Left kidney (tissue), 8 donors: ENCODE measurements at places on chromosomes 7 and 10. TPM values are rescaled to one million over a fixed set of nuclear protein-coding genes. Genes with fewer than 3 reads are reported as not detected.

DNA sequence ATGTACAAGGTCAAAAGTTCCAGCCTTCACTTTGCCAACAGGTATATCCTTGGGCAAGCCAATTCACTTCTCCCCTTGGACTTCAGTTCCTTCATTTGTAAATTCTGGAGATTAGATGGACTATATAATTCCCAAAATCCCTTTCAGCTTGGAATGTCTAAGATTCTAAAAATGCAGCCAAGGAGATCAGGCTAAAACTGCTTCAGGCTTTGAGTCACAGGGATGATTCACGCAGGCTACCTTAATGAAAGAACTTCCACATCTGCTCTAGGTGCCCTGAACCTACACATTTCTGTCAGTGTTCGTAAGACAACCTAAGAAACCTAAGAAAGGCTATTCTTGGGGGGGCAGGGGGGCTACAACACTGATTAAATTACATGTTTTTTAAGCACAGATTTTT is 7.1 kb downstream of the CPVL start:
- DNase-seq = no peak

DNA sequence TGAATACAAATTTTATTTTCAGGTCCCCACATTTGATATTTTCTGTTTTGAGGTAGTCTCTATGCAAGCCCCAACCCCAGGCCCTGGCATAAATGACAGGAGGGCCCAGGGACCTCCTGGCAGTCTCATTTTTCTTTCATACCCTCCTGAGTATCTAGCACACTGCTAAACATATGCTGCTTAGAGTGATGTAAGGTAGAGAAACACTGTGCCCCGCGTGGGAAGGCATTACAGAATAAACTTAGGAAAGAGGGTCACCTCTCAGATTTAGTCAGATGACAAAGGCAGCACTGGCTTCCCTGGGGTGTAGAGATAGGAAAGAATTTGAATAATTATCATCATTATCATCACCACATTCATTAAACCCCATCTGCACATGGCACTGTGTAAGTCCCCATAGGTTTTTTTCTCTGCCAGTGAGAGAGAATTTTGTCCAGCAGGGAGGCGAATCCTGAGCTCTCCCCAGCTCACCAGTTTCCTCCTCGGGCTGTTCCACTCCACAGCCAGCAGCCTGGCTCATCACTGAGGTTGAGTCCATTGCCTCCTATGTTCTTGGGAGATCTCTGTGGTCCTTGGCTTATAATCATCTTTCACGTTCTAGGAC is 507.3 kb upstream of the GALNT17 start:
- no peak for DNase-seq

Gene SEPTIN7
- polyA plus RNA-seq = 452 TPM

Gene NME8
- polyA plus RNA-seq = not detected

- DNase-seq = no peak
These were observed 45.9 kb upstream of the ARHGAP12 start for GRCh38 chr10:31974434-31975124.

Gene CADPS2
- 51.3 TPM for polyA plus RNA-seq

Gene TMEM130
- 2.8 TPM for polyA plus RNA-seq

GRCh38 chr7:101625031-101625791 is 3.9 kb downstream of the MYL10 start:
- no peak for DNase-seq

GRCh38 chr10:52883996-52884871 is 111.7 kb upstream of the MBL2 start:
- DNase-seq = peak; percentile 83

DNA sequence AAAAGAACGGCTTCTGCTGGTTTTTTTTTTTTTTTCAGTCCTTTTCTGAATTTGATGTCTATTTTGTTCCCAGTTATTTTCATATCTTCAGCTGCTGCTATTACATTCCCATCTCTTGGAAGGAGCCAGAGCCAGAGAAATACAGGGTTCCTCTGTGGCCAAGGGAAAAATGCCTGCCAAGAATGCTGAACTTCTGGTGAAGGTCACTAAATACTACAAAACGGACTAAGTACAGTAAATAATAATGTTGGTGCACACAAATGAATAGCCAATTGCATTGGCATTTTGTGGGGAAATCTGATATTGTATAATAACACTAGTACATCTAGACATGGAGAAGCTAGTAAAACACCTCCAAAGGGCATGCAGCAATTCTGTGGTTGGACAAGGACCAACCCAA is 56.3 kb upstream of the ZEB1 start:
- no peak for DNase-seq

GRCh38 chr10:27099916-27100812 is at the start of gene ANKRD26:
Gene ANKRD26 (minus strand): TSS chr10:27100494. CDS start chr10:27100326, 168 bp downstream.
- peak; percentile 96 for DNase-seq

DNA sequence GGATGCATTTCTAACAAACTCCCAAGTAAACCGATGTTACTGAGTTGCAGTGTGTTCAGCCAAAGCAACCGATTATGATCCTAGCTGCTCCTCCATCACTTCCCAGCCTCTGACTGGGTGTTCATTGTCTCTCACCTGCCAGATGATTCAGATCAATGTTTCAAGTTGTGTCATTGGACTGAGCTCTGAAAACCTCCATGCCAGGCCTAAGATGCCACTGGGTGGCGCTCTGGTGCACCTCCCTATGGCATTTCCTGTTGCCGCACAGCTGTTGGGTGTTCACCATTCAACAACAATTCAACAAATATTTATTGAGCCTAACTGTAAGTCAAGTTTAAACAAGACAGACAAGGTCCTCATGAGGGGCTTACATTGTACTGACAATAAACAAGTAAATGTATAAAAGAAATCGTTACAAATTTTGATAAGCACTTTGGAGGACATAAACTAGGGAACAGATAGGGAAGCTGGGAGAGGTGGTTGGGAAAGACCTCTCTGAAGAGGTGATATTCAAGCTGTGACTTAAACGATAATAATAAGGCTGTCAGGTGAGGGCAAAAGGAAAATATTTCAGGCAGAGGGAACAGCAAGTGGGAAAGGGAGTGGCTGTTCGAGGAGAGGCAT is 22.8 kb downstream of the RGR start:
- no peak for DNase-seq

DNA sequence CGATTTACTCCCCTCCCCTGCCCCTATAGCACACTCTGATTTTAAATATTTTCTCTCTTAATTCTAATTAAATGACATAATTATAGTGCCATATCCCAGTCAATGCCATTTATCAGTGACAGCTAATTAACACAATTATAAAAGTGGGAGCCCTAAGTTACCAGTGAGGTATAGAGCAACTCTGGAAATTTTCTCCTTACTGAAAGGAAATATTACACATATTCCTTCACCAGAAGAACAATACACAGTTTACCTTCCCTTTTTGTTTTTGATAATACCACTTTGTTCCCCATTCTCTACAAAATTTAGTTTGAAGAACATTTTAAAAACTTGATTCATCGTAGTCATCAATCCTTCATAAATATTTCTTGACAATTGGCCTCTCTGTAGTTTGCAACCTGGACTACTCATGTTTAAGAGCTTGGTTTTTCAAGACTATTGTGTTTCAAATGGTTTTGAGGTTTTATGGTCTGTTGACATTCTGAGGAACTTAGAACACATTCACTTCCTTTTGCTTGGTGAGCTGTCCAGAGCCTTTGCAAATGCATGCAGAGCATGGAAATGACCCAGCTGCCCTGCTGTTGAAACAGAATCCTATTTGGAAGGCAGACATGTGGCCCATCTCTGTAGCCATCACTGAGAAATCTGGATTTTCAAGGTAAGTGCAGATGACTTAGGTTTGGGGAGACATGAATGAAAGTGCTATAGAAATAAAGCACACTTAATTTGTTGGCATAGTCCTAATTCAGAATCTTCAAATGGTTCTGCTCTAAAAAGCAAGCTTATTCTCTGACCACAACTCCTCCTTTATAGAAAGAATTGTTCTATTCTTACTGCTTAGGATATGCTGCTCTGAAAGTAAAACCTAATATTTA is at the start of gene GPR141:
Gene GPR141, plus strand, starts transcription at position 521 of the 875 bp plus-strand sequence. CDS start 56,628 bp downstream, outside the sequence.
- DNase-seq = peak; percentile 28

Gene TRPV5
- polyA plus RNA-seq = 1.5 TPM

- DNase-seq = no peak
These were observed 194.1 kb downstream of the DGKI start for GRCh38 chr7:137652721-137653120.

Gene SFTPD
- polyA plus RNA-seq = 1.6 TPM

DNA sequence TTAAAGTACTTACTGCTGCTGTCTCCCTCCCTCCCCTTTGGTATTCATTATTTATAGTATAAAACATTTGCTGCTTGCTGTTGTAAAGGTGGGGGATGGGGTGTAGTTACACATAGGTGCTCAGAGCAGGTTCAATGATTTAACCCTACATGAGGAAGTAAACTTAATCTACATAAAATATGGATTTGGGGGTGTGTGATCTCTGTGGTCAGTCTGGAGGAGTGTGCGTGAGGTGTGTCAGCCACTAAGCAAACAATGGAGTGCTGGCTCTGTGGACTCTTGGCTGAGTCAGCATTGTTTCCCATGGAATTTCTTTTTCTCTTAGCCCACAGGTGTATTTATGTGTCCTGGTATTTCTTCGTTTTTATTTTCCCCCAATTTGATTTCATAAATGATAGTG is 133.9 kb downstream of the AUTS2 start:
- DNase-seq = no peak

- no peak for DNase-seq
These were observed 33.3 kb downstream of the EGFR start for GRCh38 chr7:55052081-55052480.

GRCh38 chr7:42460933-42461332 is 223.9 kb upstream of the GLI3 start:
- no peak for DNase-seq

DNA sequence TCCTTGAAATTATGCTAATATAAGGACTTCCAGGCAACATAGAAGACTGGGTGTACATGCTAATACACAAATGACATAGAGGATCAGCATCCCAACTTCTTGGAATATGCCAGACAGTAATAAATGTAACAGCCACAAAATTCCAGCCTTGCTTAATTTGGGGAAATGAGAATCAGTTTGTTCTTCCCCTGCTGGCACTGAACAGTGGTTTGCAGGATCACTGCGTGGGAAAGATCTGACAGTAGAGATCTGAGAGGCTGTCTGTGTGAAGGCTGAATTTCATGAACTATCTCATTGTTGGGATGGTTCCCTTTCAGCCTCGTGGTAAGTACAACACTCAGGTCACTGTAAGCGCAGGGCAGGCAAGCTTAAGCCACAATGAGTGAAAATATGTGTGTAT is 1078.0 kb downstream of the LRMDA start:
- DNase-seq = no peak

- no peak for DNase-seq
These were observed 108.2 kb downstream of the AASS start for GRCh38 chr7:122035876-122036275.

Gene AGAP5
- polyA plus RNA-seq = 35.2 TPM

Gene VPS41
- polyA plus RNA-seq = 102 TPM

GRCh38 chr7:141649137-141649864 is 52.7 kb downstream of the DENND11 start:
- DNase-seq = peak; percentile 41

DNA sequence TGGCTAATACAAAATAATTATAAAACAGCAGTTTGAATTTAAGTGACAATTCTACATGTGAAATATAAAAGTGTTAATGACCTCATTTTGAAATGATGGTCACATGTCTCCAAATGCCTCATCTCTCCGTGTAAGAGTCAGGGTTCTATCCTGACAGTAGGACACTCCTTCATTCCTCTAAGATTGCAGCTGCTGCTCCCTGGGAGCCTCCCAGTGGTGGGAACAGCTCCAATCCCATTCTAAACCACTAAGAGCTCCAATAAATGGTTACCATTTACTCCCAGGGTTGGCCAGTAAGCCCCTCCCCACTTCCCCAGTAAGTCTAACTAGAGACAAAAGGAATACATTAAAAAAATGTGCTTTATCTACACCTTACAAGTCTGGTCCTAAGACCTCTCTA is 344.6 kb upstream of the AOAH start:
- no peak for DNase-seq

- peak; percentile 72 for DNase-seq
These were observed 15.7 kb upstream of the MSRB2 start for GRCh38 chr10:23079700-23080099.

DNA sequence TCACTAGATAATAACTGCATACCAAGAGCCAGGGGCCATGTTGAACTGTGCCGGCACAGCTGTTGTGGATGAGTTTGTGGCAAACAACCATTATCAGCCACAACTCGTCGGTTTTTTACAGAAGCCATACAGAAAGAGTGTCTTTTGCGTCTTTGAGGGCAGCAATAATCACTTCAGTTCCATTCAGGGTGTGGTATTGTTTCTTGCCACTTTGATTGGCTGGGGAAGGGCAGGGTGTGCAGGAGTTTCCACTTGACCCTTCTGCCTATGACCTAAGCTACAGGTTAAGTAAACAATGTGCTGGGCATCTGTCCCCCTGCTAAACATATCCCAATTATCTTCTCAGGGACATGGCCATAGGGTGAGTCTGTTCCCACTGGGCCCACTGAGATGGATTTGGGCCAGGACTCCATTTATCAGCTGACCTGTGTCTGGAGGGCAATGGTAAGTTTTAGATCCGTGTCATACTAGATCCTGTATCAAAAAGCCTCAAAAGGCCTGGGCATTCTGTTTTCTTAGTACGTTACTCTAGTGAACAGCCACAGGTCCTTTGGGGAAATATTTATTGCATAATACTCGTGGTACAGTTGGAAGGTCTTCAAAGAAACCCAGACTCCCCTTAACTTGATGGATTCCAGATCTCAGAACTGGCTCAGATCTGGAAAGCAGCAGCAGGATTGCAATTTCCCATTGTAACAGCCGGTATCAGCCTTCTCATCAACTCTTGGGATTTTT is 15.9 kb downstream of the ZNF3 start:
- DNase-seq = peak; percentile 50

DNA sequence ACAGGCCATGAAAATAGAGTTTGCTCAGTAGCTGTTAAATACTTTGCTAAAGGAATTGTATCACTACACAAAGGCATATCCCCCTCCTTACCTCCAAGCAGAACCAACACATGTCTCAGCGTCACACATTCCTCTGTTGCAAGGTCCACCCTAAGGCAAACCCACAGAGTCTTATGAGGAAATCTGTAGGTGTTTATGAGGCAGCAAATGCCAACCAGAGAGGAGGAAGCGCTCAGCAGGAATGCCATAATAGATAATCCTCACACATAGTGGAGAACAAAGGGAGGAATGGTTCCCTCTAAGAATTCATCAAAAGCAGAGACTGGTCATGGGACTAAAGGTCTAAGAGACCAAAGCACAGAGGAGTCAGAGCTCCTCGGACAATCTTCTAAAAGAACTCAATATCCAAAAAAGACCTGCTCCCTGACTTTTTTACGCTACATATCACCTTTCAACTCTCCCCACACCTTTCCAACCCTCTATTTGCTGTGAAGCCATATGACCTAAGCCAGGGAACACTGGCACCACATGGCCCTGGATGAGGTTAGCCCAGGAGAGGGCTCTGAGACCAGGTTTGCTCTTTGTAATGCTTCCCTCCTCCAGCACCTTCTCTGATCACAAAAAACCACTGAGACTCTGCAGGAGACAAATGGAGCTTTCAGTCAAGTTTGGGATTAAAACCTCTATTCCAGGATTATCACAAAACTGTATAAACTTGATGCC is 7.3 kb downstream of the SLC25A13 start:
- DNase-seq = no peak

DNA sequence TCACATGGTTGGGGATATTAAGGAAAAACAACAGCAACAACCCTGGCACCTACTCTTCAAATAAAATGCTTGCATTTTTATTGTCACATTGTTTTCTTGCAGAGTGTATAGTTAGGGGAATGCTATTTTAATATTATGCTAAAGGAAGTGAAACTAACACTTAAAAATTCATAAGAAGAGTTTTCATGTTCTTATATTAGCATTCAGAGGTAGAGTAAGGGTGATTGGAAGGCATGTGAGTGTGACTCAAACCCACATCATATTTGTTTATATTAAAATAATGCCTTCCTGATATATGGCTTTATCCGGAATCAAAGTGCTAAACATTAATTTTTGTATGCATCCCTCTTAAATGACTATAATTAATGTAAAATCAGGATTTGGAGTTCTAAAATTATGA is 59.8 kb upstream of the TES start:
- no peak for DNase-seq

Gene KRIT1
- polyA plus RNA-seq = 57.8 TPM
